ENCODE measurements at places on chromosomes 6 and 20.
A peak's percentile ranks its signal among the peaks of the same experiment; 100 is the strongest.

- no peak for DNase-seq
Measured at GRCh38 chr6:157456524-157456829, 75.5 kb downstream of the ZDHHC14 start.

DNA sequence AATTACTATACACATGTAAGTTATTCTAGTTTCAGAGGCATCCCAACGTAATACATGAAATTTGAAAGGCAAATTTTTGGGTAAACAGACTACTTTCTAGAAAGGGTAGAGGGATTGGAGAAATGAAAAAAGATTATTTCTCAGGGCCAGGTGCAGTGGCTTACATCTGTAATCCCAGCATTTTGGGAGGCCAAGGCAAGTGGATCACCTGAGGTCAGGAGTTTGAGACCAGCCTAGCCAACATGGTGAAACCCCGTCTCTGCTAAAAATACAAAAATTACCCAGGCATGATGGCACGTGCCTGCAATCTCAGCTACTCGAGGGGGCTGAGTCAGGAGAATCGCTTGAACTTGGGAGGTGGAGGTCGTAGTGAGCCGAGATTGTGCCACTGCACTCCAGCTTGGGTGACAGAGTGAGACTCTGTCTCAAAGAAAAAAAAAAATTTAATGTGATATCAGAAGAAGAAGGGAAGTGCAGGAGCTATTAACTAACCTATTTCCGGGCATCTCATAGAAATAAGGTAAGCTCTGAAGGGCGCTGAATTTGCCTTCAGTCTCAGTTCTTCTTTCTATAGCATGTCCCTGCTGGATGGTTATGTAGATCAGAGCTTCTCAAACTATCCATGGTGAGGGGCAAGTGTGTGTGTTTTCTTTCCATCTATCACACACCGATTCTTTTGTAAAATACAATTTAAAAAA lies 100.3 kb upstream of the MTHFD1L start:
- DNase-seq, result no peak

DNA sequence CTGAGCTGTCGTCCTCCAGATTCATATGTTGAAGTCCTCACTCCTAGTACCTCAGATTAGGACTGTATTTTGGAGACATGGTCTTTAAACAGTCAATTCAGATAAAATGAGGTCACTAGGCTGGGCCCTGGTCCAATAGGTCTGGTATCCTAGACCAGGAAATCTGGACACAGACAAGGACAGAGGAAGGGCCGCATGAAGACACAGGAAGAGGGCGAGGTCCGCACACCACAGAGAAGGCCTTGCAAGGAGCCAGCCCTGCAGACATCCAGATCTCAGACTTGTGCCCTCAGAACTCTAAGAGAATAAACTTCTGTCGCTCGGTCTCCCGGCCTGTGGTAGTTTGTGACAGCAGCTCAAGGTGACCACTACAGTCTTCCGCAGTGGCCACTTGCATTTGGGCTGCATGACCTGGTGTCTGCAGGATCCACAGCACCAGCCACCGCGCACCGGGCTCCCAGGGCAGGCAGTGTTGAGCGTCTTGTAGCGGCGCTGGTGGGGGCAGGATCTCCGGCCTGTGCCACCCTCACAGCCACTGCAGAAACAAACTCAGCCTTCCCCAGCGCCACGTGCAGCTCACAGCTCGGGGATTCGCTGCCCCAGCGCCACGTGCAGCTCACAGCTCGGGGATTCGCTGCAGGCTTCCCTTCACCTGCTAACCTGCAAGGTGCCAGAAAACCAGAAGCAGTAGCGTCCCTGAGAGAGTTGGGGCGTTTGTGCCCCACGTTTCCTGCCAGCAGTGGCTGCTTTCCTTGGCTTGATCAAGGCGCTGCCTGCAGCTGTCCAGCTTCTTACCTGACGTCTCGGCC lies 6.0 kb upstream of the RBM38 start:
- DNase-seq, result no peak

DNA sequence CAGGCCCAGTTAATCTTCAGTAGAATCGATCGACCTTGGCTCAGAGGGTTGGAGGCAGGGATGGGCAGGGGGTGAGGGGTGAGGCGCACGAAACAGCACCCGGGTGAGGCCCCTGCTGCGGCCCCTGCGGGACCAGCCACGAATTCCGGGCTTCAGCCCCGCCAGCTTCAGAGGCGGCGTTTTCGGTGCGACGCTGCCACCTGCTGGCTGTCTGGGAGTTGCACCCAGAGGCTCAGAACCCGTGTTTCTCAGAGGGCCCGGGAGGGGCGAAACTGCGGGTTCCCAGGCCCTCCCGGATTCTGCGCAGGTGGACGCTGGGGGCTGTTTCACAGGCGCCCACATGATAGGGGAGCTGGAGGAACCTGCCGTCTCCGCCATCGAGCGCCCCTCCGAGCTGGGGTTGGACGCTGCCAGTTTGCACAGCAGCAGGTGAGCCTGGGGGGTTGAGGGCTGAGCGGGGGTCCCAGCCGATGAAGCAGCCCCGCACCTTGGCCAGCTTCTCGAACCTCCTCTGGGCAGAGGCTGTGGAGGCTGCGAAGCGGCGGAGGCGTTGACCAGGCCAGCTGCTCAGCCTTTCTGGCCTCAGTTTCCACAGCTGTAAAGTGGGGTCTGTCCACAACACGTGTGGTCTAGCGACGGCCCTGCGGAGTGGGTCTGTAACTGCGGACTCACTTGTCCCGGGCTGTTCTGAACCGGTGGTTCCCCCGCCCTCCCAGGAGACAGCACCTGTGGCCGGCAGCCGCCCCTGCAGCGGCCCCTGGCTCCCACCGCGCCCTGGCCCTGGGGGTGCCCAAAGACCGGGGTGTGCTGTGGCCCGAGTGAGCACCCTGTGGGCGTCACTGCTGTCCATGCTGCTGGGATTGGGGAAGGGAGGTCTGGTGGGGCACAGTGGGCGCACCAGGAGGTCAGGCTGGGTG lies 2.5 kb upstream of the BHLHE23 start:
- DNase-seq, result peak; percentile 12

GRCh38 chr20:47748823-47749222 lies 36.5 kb downstream of the SULF2 start:
- DNase-seq, result no peak

- no peak for DNase-seq
Measured at GRCh38 chr6:31092769-31093505, 19.4 kb downstream of the C6orf15 start.

DNA sequence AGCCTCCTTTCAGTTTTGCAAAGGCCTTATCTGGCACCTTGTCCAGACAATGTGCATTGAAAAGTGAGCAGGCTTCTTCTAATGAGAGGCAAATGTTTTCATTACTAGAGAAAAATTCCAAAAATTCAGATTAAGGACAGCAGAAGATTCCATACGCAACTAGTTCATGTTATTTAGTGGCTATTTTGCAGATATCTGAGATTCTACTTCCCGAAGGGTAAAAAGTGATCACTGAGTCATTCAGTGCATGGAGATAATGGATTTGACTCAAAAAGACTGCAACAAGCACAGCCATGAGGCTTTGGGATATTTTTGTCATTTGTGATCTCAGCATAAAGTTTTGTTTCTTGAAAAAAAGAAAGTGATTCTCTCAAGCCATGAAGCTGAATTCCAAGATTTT lies 29.9 kb downstream of the METTL24 start:
- DNase-seq, result no peak

GRCh38 chr6:6881438-6882225 lies 226.1 kb upstream of the RREB1 start:
- DNase-seq, result no peak

DNA sequence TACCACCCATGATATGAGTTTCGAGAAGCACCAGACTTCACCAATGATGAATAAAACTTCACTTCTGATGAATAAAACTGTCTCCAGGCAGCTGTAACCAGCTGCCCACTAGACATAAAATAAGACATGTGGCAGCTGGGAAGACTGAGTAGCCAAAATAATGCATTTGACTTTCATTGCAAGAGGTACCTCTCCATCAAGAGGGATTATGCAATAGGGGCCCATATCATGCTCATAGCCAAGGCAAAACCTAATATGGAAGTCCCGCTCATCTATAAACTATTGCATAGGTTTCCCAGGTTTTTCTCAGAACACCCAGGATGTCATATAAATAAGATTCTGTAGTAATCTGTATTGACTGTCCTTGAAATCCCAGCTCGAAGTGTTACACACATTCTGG lies 155.5 kb downstream of the SIM1 start:
- no peak for DNase-seq

GRCh38 chr6:75098709-75099108 lies 107.1 kb downstream of the COL12A1 start:
- DNase-seq, result peak; percentile 96

DNA sequence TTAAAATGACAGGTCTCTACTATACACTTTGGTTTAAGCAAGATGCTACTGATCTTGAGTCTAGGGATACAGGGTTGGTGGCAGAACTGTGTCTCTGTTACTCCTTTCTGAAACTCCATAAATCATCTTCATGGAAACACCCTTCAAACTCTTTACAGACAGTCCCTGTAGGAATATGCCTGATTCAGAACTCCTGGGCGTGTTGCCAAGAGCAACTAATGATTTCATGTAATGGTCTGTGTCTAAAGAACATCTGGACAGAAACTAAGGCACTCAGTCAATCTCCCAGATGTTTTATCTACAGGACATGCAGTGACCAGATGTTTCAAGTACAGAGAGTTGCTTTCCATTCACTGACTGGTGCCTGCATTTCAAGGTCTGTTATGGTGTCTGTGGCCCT lies 464.4 kb upstream of the CHD6 start:
- no peak for DNase-seq

GRCh38 chr6:42449917-42450476 lies 1.7 kb downstream of the TRERF1 start:
- no peak for DNase-seq

DNA sequence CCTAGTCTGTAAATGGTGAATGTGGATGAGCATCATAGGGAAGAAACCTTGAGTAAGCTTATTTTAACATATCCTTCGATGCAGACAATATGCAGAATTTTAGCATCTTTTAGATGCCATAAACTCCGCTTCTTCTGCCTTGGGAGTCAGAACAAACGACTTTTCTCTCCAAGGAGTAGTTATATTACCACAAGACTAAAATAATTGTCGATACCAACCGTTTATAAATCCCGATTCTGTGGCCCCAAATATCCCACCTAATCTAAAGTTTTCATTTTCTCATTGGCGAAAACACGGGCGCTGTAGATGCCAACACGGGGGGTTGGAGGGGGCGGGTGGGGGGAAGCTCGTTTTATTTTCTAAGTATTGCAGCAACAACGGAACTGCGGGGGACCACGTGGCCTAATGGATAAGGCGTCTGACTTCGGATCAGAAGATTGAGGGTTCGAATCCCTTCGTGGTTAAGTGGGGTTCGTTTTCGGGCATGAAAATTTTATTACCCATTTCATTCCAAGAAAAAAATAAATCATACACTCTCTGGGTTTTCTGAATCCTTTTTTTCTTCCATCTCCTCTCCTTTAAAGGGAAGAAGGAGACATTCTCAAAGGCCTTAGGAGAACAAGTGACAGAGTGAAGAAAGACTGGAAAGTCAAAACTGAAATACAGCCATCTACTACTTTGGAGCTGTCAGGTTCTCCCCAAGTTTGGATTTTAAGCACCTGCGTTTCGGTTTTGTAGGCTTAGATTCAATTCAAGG lies 65.5 kb upstream of the BTN3A2 start:
- DNase-seq, result no peak

DNA sequence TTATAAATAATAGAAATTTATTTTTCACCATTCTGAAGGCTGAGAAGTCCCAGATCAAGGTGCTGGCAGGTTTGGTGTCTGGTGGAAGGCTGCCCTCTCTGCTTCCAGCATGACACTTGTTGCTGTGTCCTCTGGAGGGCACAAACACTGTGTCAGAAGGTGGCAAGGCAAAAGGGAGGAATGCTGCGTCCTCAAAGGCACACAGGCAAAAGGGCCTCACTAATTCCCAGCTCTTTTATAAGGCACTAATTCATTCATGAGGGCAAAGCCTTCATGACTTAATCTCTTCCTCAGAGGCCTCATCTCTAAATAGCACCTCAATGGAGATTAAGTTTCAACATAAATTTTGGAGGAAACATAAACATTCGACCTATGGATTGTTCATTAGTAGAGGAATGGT lies 209.5 kb upstream of the SMLR1 start:
- no peak for DNase-seq

- DNase-seq, result no peak
Measured at GRCh38 chr6:137401088-137401487, 93.1 kb downstream of the OLIG3 start.

DNA sequence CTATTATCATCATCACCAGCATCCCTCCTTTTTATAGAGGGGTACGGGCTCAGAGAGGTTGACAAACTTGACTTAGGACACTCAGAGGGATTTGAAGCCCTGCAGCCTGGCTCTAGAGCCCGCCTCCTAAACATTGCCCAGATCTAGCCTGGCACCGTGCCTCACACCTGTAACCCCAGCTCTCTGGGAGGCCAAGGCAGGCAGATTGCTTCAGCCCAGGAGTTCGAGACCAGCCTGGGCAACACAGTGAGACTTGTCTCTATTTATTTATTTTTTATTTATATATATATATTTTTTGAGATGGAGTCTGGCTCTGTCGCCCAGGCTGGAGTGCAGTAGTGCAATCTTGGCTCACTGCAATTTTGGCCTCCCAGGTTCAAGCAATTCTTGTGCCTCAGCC lies 6.3 kb upstream of the CSE1L start:
- DNase-seq, result no peak

DNA sequence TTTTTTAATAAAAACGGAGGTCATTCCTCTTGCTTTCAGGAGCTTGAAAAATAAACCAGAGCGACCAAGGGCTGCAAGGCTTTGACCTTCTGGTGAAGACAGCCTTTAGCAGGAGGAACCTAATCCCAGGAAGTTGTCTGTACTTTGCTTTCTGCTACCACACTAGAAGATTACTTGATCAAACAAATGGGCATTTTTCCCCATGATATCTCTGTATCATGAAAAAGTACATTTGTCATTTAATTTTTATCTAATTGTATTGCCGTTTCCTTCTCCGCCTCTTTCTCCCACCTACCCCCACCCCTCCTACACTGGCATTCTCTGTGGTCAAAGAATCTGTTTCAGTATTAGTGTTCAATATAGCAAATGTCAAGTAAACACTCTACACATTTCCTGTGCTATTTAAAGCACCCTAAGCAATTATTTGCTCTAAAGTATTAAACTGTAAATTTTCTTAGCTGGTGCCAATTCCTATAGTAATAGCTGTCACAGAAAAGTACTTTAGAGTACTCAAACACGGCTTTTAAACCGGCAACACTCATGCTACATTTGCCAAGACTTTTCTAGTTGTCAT lies 29.7 kb downstream of the ATXN1 start:
- no peak for DNase-seq

- DNase-seq, result no peak
Measured at GRCh38 chr6:138991206-138991605, 3.2 kb upstream of the REPS1 start.

- DNase-seq, result no peak
Measured at GRCh38 chr20:49338061-49338460, 60.2 kb upstream of the ZNFX1 start.

GRCh38 chr6:98484696-98485095 lies 349.7 kb upstream of the POU3F2 start:
- no peak for DNase-seq
